ENCODE measurements at places on chromosomes 6 and 20.

GRCh38 chr20:15026759-15027158 lies 689.3 kb upstream of the FLRT3 start:
- no peak for DNase-seq

- no peak for DNase-seq
These were observed 14.0 kb upstream of the CST9L start for GRCh38 chr20:23582293-23582692.

- DNase-seq = no peak
These were observed 91.0 kb upstream of the ESR1 start for GRCh38 chr6:151716526-151716932.

DNA sequence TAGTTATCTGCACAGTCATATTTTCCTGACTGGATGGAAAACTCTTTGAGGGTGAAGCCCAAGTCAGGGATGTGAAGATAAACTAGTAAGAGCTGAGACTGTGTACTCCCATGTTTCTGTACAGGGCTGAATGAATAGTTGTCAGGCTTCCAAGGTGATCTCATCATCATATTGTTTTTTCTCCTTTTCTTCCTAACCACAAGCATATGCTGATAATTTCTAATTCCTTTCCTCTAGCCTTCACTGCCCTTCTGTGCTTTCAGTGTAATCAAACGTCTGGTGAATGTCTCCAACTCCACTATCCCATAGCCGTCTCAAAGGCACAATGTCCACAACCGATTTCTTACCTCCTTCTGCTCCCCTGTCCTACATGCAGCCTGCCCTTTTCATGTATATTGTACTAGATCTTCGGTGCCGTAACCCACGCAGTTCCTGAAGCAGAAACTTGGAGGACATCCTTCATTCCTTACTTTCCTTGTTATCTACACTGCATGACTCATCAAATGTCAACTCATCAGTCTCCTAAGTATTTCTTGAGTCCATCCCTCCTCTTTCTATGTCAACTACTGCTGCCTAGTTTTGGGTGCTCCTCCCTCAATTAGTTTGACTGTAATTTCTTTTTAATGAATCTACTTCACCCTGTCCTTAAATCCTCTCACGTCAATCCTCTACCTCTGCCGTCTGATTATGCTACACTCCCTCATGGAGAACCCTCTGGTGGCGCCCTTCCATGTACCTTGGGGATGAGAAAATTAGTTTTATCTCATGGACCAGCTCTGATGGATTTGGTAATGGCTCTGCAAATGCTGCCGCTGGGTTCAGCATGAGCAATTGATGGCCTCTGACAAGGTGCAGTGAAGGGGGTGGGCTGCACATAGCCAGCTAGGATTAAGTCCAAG lies 21.9 kb downstream of the NCOA7 start:
- DNase-seq = peak; percentile 83

DNA sequence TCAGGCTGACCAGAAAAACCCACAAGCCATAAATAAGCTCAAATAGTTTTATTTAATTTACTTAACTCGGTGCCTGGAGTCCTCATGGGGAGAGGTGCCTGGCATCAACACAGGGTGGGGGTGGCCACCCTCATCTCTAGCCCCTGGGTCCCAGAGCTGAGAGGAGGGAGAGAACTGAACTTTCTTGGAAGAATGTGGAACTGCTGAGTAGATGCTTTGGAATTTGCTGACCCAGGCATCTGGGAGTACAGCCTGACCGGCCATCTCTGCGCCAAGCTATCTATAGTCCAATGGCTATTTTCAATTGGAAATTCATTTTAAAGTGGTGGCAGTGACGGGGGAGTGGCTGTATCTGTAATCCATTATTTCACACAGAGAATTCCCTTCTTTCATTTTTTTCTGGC lies 104.8 kb downstream of the CDH26 start:
- peak; percentile 70 for DNase-seq

DNA sequence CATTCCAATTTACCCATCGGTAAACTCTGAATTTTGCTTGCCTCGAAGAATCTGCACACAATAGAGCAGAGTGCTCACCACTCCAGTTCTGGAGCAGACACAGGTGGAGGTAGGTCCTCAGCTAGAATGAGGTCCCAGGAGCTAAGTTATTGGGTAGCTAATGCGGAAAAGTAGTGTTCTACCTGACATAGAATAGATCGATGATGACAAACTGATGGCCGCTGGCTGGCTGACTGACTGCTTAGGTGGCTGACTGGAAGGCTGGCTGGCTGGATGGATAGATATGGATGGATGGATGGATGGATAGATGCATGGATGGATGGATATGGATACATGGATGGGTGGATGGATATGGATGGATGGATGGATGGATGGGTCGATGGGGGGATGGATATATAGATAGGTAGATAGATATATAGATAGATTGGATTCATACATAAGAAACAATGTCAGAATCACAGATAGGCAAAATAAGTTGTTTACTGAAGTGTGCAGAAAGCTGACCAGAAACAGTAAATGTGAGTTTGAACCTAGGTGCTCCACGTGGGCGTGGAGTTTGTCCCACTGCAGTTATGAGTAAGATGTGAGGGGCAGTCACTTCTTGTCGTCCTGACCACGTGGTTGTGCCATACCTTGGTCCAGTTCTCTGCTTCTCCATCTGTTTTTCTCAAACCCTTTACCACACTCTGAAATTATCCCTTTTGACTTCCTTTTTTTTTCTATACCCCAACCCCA lies 62.1 kb downstream of the TBXT start:
- DNase-seq = no peak

DNA sequence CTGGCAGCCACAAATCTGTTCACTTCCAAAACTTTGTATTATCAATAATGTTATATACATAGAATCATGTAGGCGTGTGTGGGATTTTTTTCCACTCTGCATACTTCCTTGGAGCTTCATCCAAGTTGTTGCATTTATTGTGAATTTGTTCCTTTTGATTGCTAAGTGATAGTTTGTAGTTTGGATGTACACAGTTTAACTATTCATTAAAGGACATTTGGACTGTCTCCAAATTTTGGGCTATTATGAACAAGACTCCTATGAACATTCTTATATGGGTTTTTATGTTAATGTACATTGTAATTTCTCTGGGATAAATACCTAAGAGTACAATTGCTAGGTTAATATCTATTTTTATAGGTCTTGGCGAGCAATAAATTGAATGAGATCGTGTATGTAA lies 36.2 kb upstream of the GCNT2 start:
- DNase-seq = no peak

GRCh38 chr20:38515631-38516030 lies 43.0 kb downstream of the RALGAPB start:
- DNase-seq = no peak

GRCh38 chr6:145147981-145148749 lies 587.2 kb downstream of the EPM2A start:
- peak; percentile 60 for DNase-seq

DNA sequence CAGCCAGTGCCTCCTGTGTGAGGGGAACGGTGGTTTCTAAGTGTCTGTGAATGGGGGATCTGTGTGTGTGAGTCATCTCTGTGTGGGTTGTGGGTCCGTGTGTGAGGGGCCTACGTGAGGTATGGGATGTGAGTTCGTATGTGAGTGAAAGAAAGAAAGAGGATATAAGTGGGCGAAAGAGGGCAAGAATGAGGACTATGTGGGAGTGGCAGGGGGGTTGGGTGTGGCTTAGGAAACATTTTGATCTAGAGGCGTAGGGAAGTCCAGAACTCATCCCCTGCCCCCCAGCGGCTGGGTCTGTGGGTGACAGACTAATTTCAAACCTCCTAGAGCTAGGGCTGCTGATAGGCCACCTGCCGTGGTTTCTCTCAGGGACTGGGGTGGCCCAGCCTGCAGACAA lies 35.5 kb downstream of the DHX35 start:
- DNase-seq = no peak

GRCh38 chr6:27547157-27548075 lies 74.5 kb upstream of the ZNF184 start:
- peak; percentile 75 for DNase-seq

DNA sequence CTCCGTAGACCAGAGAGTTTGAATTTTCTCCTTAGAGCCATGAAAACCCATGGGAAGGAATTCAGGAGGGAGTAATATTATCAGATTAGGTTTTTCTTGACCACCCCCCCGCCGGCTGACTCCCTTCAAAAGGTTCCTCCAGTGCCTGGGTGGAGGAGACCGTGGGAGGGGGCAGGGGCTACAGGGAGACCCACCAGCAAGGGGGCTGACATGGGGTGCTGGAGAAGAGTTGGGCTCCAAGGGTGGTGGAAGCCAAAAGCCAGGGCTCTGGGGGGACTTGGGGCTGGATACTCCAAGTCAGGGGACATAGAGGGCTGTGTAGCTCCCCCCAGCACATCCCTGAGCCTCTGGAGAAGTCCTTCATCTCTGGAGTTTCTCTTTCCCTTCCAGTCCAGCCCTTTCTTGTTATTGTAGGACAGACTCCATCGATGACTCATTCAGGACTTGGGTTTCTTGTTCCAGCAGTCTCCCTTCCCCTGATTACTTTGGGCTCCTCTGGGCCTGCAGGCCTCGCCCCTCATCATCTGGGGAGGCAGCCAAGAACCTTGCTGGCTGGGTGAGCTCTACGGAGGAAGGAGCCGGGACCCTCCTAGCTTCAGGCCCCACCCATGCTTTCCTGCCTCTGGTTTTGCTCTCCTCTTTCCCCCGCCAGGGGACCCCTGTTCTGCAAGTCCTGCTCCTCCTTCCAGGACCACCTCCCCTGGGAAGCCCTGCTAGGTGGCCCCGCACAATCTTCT lies 10.5 kb upstream of the KIAA1755 start:
- DNase-seq = peak; percentile 67

DNA sequence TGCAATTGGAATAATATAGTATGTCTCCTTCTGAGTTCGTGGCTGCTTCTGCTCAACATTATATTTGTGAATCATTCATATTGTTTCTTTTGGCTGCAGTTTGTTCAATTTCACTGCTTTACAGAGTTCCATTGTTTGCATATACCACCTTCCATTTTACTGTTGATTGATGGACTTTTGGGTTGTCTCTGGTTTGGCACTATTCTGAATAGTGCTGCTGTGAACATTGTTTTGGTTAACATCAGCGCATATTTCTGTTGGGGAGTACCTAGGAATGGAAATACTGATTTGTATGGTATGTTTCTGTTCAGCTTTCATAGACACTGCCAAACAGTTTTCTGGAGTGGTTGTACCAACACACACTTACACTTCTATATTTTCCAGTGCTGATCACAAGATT lies 46.9 kb downstream of the UST start:
- no peak for DNase-seq

- DNase-seq = no peak
These were observed 134.8 kb downstream of the TAF4 start for GRCh38 chr20:61930776-61931475.

- no peak for DNase-seq
These were observed 42.9 kb downstream of the TMEM244 start for GRCh38 chr6:129818251-129818650.

GRCh38 chr6:169386411-169387057 lies 132.9 kb upstream of the THBS2 start:
- DNase-seq = no peak

- no peak for DNase-seq
These were observed 128.9 kb downstream of the GMDS start for GRCh38 chr6:2116496-2116895.

DNA sequence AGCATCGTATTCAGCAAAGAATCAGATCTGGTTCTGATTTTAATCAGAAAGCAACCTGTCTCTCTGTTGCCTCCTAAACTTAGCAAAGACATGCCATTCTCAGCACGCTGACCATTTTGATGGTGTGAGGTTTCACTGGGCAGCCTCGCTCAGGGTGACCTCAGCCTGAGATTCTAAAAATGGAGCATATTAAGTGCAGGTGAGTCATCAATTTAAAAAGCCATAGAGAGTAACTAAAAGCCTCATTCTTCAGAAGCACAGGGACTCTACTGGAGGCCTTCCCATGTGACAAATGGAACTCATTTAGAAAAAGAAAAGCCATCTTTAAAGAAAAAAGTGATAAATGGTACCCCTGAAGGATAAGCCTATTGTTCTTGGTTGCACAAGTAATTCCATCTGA lies 91.3 kb downstream of the FILIP1 start:
- DNase-seq = peak; percentile 36

DNA sequence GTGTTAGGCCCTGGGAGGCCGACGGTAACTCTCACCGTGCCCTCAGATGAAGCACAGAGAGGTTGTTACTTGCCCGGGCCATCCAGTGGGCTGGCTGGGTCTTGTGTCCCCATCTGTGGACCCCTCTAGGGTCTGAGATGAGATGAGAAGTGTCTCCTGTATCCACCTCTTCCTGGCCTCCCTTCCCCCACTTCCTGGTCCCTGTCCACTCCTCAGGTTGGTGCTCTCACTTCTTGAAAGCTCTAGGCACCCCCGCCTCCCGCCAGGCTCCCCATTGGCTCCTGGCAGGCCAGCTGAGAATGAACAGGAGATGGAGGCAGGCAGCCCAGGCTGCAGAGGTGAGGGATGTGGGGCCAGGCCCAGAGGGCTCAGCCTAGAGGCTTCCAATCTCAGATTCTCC lies 1.5 kb downstream of the MMP24OS start:
- DNase-seq = no peak

- DNase-seq = no peak
These were observed 2.4 kb downstream of the MCCD1 start for GRCh38 chr6:31531162-31531561.

DNA sequence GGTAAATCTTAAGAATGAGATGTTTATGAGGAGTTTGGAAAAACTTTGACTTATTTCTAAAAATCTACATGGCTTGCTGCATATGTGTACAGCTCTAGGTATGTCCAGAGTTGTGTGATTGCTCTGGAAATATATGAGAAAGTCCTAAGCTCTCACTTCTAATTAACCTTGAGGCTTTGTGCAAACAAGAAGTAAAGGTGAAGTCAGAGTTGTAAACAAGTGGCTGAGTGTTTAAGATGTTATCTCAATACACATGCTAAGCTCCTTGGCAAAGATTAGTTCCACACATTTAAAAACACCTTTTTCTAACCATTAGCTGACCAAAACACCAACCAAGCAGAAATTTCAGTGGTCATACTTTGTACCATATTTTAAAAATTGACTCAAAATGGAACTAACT lies 684.2 kb downstream of the HTR1B start:
- no peak for DNase-seq

- DNase-seq = no peak
These were observed 28.6 kb downstream of the PPARD start for GRCh38 chr6:35370785-35371493.

GRCh38 chr6:100255701-100256100 lies 209.0 kb downstream of the SIM1 start:
- DNase-seq = no peak

DNA sequence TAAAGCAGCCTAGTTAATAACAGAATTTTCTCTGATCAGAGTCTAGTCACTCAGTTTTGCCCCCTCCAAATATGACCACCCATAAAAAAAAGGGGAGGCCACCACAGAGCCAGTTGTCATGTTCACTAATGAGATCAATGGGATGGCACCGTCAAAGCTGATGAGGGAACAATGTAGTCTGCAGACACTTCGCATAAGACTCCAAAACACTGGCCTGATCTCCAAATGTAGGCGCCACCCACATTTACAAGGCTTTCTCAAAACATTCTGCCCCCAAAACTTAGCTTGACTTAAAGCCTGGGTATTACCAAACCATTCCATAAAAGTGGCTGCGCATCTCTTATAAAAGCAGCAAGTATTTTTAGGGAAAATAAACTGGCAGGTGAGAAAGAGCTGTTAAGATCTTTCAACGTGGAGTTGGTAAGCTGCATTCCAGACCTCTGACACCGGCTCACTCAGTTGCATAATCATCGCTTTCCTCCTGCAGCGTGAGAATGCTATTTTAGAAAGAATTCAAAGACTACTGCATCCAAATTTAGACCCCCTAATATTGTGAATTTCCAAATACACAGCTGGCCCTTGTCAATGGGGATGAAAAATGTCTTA lies 59.3 kb downstream of the TBC1D7 start:
- peak; percentile 42 for DNase-seq

Data from HS-5 (cell line).